ENCODE measurements at places on chromosomes 11 and 22. TPM values are rescaled to one million over a fixed set of nuclear protein-coding genes. Genes with fewer than 3 reads are reported as not detected.

The ASRGL1 gene
- 14.9 TPM for total RNA-seq

The CHADL gene
- total RNA-seq: not detected

The OR6M1 gene
- not detected for total RNA-seq

The BEST1 gene
- 4.6 TPM for total RNA-seq

The MPZL3 gene
- total RNA-seq: 0.35 TPM

The ROM1 gene
- 4.4 TPM for total RNA-seq

The HPS4 gene
- 17.1 TPM for total RNA-seq

The RBX1 gene
- 52.4 TPM for total RNA-seq

The CDC42BPG gene
- 1.2 TPM for total RNA-seq

The PHOX2A gene
- not detected for total RNA-seq

The DGCR6 gene
- 1.6 TPM for total RNA-seq

The FEN1 gene
- total RNA-seq: 109 TPM

The APOA1 gene
- total RNA-seq: not detected

The NEU3 gene
- 3.6 TPM for total RNA-seq

The BARX2 gene
- total RNA-seq: not detected

The SLCO2B1 gene
- total RNA-seq: 6.3 TPM

The AQP11 gene
- total RNA-seq: 2.3 TPM

The TPBGL gene
- 0.22 TPM for total RNA-seq

The OR51B2 gene
- not detected for total RNA-seq

The TIMP3 gene
- total RNA-seq: 2.3 TPM

The SCN2B gene
- not detected for total RNA-seq

The CD248 gene
- not detected for total RNA-seq

The OR8G5 gene
- total RNA-seq: not detected

The OR2AG1 gene
- not detected for total RNA-seq

The SCGB1C1 gene
- total RNA-seq: not detected

The BACE1-AS gene
- total RNA-seq: 1.7 TPM

The VWCE gene
- total RNA-seq: 0.77 TPM

The OR52E8 gene
- not detected for total RNA-seq

The OR10A2 gene
- total RNA-seq: not detected

The ART1 gene
- not detected for total RNA-seq

The FGF4 gene
- not detected for total RNA-seq

The VPREB3 gene
- total RNA-seq: 0.64 TPM

The ABCC8 gene
- 2.7 TPM for total RNA-seq

The CHRNA10 gene
- 0.84 TPM for total RNA-seq

The PLA2G6 gene
- 3.8 TPM for total RNA-seq

The OR8D1 gene
- not detected for total RNA-seq

The FAT3 gene
- total RNA-seq: 0.72 TPM

The EWSR1 gene
- 213 TPM for total RNA-seq

The GLB1L3 gene
- not detected for total RNA-seq

The NEFH gene
- 0.05 TPM for total RNA-seq

The SELENOM gene
- total RNA-seq: 69.6 TPM

The MS4A4A gene
- not detected for total RNA-seq

The BDNF gene
- total RNA-seq: 9.3 TPM

The ABTB2 gene
- 24.5 TPM for total RNA-seq

The SMTNL1 gene
- not detected for total RNA-seq
